Adipose tissue (tissue), 3 donors: ENCODE measurements at places on chromosomes 4 and X. TPM values are rescaled to one million over a fixed set of nuclear protein-coding genes. Genes with fewer than 3 reads are reported as not detected.

Gene YY2
- polyA plus RNA-seq, result 0.47 TPM

Gene GPR143
- polyA plus RNA-seq, result 0.11 TPM

Gene XK
- polyA plus RNA-seq, result 0.62 TPM

Gene NSG1
- 2.2 TPM for polyA plus RNA-seq

Gene NEIL3
- polyA plus RNA-seq, result 0.06 TPM

Gene CXCL8
- polyA plus RNA-seq, result 1.6 TPM

Gene PIN4
- polyA plus RNA-seq, result 29.2 TPM

Gene CLCN4
- 0.76 TPM for polyA plus RNA-seq

Gene MPP1
- 29.2 TPM for polyA plus RNA-seq

Gene ZFYVE28
- 4.4 TPM for polyA plus RNA-seq

Gene GLUD2
- polyA plus RNA-seq, result 1.6 TPM

Gene SLC6A8
- polyA plus RNA-seq, result 14.7 TPM

Gene CXorf49
- polyA plus RNA-seq, result 1.2 TPM

Gene HS6ST2
- not detected for polyA plus RNA-seq

Gene HEPH
- polyA plus RNA-seq, result 1.6 TPM

Gene NPY2R
- not detected for polyA plus RNA-seq

Gene NEUROG2
- polyA plus RNA-seq, result not detected

Gene UCHL1
- 15.1 TPM for polyA plus RNA-seq

Gene BEND2
- polyA plus RNA-seq, result not detected

Gene BEX3
- 89.2 TPM for polyA plus RNA-seq

Gene DCAF12L2
- 0.04 TPM for polyA plus RNA-seq

Gene PPP4R3C
- polyA plus RNA-seq, result not detected

Gene GPRIN3
- polyA plus RNA-seq, result 0.60 TPM

Gene AFM
- polyA plus RNA-seq, result not detected

Gene TCEANC
- 1.2 TPM for polyA plus RNA-seq

Gene CEP44
- 3.4 TPM for polyA plus RNA-seq

Gene PDGFC
- polyA plus RNA-seq, result 6.5 TPM

Gene LONRF3
- polyA plus RNA-seq, result 2.3 TPM

Gene EDNRA
- 2.7 TPM for polyA plus RNA-seq

Gene GSPT2
- polyA plus RNA-seq, result 4.5 TPM

Gene HHIP
- polyA plus RNA-seq, result 3.8 TPM

Gene CORIN
- 0.41 TPM for polyA plus RNA-seq

Gene ANXA10
- 21.6 TPM for polyA plus RNA-seq

Gene CXorf51B
- not detected for polyA plus RNA-seq

Gene SERTM2
- polyA plus RNA-seq, result not detected

Gene PNMA6F
- polyA plus RNA-seq, result not detected

Gene GLOD5
- not detected for polyA plus RNA-seq
